ENCODE measurements at places on chromosomes 12 and 14.

- no peak for DNase-seq
Measured at GRCh38 chr14:61145034-61145902, 135.9 kb downstream of the TMEM30B start.

- no peak for DNase-seq
Measured at GRCh38 chr14:99420711-99421110, 59.9 kb downstream of the SETD3 start.

DNA sequence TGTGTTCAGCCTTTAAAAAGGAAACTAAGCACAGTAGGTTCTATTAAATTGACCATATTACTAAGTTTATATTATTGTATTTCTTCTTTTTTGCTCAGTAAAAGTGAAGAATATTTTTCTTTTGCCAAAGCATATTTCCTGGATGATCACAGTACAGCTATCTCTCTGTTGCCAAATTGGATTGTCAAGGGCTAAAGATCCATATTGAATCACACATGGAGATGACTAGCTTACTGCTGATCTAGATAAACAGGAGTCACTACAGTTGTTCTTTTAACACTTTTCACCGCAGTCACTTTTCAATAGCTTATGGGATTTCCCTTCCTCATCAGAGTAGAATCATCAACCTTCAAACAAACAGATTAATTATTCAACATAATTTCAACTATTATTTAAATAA is 78.6 kb downstream of the LRRC9 start:
- no peak for DNase-seq

DNA sequence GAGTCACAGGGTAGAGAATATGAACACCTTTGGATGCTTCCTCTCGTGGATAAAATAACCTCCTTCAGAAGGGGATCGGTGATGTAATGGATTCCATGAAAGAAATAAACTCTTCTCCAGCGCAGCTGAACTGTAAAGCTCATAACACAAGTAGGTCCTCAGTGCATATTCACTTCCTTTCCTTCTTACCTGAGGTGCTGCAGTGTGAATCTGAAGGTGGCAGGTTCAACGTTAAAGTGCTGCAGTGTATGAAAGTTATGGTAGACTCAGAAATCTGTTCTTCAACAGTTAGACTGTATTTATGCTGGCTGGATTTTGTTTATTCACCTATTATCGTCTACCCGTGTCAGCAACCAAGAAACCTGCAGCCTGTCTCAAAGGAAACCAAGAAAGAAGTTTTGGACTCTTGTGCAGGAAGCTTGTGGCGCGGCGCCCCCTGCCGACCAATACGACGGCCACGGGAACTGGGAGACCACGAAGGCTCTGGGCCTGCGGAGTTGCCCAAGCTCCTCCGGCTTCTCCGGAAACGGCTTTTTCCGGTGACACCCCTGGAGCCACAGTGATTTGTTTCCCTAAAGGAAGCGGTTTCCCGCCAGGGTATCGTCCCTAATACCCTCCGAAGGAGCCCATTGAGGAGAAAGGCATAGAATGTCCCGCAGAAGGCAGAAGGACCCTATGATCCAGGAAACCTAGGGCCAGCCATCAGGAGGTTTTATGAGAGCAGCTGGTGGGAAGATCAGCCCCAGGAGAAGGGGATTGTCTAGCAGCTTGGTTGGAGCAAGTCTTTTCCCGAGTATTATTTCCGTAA is 17.6 kb upstream of the RNASE3 start:
- peak; percentile 2 for DNase-seq

DNA sequence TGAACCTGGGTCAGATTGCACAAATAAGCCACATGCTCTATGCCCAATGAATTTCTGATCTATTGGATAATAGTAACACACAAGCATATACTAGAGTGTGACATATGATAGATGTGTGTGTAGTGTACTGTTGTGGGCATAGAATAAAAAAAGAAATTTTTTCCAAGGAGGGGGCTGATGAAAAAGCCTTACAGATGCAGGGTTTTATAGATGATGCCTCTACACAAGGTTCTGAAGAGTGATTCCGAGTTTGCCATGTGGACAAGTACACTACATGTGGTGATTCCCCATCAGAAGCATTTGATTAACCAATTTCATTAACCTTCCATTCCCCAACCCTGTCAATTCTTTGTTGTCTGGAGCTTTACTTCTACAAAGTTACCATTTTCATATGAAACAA is 45.3 kb downstream of the CPM start:
- no peak for DNase-seq

DNA sequence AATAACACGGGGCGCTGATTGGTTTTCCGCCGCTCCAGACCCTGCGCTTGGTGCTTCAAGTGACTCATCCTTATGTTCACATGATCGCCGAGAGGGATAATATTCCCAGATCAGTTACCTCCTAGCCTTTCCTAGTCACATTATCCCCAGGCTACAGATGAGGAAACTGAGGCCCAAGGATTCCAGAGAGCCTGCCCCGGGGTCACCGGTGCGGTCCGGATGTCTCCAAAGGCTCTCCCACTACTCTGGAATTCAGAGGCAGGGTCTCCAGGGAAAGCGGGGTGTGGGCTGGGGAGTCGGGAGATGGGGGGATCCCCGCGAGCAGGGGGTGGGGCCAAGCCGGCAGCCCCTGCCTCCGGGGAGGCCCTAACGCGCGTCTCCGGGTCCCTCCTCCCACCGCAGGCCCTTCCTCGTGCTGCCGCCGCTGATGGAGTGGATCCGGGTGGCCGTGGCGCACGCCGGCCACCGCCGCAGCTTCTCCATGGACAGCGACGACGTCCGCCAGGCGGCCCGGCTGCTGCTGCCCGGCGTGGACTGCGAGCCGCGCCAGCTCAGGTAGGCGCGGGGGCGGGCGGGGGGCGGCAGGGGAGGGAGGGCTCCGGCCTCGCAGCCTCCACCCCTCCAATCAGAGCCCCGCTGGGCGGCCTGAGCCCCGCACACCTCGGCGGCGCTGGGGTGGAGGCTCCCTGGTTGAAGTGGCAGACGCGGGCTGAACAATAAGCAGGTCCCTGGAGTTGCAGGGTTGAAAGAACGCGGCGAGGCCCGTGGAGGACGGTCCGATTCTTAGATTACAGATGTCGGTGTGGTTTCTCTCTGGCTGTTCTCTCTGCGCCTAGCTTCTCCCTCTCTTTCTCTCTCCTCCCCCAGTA is 104.6 kb upstream of the PWP1 start:
- DNase-seq = no peak

GRCh38 chr12:51662728-51663154 is 71.7 kb downstream of the SCN8A start:
- DNase-seq = no peak

GRCh38 chr14:28999656-29000055 is 233.1 kb downstream of the FOXG1 start:
- no peak for DNase-seq

DNA sequence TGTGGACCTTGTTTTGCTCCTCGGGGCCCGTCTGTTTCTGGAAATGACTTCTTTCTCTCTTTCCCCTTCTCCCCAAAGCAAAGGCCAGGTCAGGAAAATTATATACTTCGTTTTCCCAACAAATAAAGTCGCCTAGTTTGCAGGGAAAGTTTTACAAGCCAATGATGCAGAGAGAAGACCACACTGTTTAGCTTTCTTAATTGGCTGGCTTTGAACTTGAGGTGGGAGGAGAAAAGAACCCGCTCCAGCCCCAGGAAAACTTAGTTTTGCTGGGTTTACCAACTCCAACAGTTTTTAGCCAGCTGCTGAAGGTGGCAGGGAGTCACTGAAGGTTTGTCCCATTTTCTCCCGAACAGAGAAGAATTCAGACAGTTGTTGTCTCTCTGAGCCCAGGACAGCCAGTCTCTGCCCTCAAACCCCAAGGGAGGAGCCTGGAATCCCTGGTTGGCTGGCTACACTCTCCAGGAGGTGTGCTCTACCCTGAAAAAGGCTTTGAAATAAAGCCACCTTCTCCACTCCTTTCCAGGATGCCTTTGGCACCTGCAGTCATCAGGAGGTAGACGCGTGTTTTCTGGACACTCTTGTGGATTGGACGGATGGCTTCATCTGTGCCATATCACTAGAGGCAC is 24.8 kb downstream of the BCL11B start:
- DNase-seq = no peak

GRCh38 chr14:43005807-43006206 is 1399.1 kb downstream of the LRFN5 start:
- no peak for DNase-seq

- DNase-seq = no peak
Measured at GRCh38 chr12:49644620-49644994, 21.2 kb downstream of the PRPF40B start.

- DNase-seq = no peak
Measured at GRCh38 chr12:89542236-89542635, 16.4 kb upstream of the POC1B start.

GRCh38 chr12:124881123-124881522 is 17.5 kb upstream of the SCARB1 start:
- no peak for DNase-seq

GRCh38 chr14:59182641-59183040 is 5.8 kb upstream of the DAAM1 start:
- DNase-seq = no peak

DNA sequence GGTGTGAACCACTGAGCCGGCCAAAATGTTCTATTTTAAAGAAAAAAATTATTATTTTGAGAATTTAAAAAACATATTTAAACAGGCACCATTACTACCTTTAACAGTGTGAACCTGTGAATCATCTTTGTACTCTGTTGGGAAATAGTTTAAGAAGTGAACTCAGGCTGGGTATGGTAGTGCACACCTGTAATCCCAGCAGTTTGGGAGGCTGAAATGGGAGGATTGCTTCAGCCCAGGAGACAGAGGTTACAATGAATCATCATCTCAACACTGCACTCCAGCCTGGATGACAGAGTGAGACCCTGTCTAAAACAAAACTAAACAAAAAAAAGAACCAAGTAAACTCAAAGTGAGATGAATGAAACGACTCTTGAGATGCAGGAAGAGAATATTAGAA is 3.1 kb upstream of the WDR89 start:
- no peak for DNase-seq

GRCh38 chr12:42958291-42958674 is 368.7 kb upstream of the PRICKLE1 start:
- DNase-seq = no peak

DNA sequence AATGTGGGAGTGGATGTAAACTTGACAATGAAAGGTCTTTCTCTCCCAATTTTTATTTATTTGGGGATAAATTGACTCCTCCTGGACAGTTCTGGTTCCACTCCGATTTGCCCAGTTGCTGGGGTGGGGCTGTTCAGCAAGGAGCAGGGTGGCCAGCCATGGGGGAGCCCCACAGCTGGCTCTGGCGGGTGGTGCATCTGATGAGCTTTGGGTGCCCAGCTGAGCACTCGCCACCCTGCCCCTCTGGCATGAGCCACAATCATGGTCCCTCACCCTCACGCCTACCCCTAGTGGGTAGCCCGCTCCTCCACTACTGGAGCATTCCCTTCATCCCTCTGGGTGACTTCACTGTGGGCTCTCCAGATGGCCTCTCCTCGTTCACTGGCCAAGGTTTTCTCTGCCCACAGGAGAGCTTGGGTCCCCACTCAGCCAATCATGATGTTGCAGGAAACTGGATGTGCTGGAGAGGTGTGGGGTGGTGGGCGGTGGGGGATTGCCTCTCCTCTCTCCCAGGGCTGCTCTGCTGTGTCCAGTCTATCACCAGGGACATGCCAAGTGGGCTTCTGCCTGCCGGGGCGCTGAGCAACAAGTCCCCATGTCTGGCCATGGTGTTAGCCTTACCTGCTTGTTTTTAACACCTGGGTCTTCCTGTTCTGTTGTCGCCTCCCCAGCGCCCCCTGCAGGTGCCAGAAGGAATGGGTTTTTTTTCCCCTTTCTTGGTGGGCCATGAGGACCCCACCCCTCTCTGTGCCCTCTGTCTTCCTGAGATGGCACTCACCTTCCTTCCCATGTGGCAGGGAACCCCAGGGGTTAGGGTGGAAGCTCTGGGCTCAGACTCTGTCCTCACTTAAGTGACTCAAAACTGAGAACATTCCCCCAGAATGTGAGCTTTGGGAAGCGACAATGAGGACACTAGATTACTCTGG is 3.4 kb downstream of the CYP46A1 start:
- no peak for DNase-seq

DNA sequence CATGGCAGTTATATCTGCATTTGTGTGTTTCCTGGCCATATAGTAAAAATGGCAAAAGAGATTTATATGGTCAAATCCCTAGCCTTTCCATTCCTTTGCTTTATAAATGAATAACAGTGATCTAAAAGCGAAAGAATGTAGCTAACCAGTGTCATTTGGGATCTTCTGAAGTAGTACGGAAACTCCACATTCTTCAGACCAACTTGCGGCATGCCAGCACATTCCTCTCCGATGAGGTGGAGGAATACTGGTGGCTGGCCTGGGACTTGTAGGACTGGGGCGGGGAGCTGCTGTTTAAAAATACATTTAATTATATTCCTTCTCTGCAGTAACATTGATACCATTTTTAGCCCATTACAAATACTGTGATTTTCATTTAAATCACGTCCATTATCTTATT is 85.3 kb downstream of the SAMD4A start:
- peak; percentile 2 for DNase-seq

GRCh38 chr12:53328043-53328435 is 6.6 kb upstream of the AAAS start:
- no peak for DNase-seq

DNA sequence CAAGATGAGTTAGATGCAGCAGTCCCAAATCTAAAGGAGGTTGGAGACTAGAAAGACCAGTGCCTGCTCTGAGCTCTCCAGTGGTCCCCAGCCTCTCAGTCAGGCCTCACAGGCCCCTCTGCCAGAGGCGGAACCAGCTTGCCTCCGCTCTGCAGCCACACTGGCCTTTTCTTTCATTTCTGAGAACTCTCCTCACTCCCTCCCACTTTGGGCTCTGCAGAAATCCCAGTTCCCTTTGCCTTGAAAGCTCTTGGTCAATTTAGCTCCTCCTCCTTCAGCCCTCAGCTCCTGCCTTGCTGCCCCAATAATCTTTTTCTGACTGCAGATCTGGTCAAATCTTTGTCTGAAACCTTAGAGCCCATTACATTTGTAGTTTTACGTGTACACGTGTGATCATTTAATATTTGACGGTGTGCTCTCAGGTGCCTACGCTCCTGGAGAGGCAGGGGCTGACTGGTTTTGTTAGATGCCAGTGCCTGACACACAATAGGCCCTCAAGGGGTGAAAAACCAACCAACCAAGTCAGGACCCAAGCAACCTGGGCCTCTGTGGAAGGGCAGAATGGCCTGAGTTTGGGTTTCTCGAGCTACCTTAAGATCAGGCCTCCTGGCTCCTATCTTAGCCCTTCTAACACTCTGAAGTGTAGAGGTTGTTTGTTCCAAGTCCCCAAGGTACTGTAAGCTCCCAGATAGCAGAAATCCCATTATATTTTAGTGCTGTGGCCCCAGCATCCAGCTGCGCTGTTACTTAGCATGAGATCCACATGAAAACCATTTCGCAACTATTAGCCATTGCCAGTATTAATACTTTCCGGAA is 1.1 kb upstream of the NUDT4 start:
- no peak for DNase-seq

DNA sequence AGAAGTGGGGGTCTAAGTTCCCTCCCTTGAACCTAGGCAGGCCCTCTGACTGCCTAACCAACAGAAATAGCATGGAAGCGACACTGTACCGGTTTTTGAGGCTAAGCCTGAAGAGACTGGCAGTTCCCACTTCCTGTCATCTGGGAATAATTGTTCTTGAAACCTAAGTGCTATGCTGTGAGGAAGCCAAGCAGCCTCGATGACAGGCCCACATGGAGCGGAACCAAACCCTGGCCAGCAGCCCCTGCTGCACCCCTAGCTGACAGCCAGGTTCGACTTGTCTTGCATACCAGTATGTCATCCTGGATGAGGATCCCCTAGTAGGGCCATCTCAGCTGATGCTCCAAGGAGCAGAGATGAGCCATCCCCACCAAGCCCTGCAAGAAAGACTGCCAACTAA is 6.4 kb upstream of the GPR68 start:
- DNase-seq = no peak

All from esophagus squamous epithelium (tissue), 5 donors.